Stimulated activated CD4-positive, alpha-beta T cell treated with anti-CD3 and anti-CD28 coated beads, Interleukin-2, amount 100 ng/mL, for 48 hours (primary cell): ENCODE measurements at places on chromosomes 12 and 14.
A peak's percentile ranks its signal among the peaks of the same experiment; 100 is the strongest.

- no peak for DNase-seq
These were observed 25.2 kb downstream of the RASSF3 start for GRCh38 chr12:64635356-64635998.

- DNase-seq = no peak
These were observed 776 bp downstream of the RDH5 start for GRCh38 chr12:55720894-55721444.

DNA sequence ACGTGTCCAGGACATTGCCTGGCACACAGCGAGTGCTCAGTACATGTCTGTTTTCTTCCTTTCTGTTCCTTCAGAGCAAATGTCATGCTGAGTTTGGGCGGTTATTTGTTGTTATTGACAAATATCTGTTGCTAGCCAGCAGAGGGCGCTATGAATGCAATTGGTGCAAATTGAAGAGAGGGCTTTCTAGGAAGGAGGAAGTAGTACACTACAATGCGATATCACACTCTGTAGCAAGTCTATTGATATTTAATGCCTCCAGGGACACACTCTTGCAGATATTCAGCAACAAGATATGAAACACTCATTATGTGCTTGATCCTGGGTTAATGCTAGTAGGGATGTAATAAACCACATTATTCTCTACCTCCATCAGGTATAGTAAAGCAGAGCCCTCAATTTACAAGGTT lies 267.3 kb upstream of the SRRM4 start:
- DNase-seq = peak; percentile 0

GRCh38 chr14:23751616-23752015 lies 115.5 kb downstream of the DHRS2 start:
- DNase-seq = no peak

DNA sequence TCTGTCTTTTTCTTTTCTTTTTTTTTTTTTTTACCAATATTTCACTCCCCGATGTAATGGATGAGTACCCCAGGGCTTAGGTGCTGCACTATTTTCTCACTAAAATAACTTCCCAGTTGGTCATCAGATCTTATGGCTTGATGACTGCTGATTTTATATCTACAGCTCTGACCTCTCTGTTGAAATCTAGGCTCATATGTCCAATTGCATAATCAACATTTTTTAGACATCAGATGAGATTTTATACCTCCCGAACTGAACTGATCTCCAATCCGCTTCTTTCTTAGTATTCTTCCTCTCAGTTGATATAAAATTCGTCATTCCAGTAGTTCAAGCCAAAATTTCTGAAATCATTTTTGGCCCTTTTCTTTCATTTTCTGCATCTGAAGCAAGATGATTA lies 1236.5 kb downstream of the SLC16A7 start:
- no peak for DNase-seq

DNA sequence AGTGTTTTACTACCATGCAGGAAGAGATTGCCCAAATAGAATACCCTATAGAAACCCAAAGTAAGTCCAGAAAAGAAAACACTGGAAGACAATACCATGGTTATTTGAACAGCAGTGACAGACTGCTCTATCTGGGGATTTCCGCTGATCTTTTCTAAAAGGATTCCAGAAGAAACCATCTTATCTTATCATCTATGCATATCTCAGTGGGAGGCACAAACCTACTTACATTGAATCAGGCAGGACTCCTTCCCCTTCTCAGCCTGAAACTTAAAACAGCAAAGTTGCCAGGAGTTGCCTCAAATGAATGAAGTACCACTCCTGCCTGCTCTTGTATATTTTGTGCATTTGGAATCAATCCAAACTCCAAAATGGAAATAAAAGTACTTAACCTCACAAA lies 56.7 kb upstream of the NR2C1 start:
- DNase-seq = no peak

- no peak for DNase-seq
These were observed 404.4 kb upstream of the CCDC196 start for GRCh38 chr14:66081594-66082376.

- no peak for DNase-seq
These were observed 1.0 kb downstream of the CD9 start for GRCh38 chr12:6201213-6201608.

DNA sequence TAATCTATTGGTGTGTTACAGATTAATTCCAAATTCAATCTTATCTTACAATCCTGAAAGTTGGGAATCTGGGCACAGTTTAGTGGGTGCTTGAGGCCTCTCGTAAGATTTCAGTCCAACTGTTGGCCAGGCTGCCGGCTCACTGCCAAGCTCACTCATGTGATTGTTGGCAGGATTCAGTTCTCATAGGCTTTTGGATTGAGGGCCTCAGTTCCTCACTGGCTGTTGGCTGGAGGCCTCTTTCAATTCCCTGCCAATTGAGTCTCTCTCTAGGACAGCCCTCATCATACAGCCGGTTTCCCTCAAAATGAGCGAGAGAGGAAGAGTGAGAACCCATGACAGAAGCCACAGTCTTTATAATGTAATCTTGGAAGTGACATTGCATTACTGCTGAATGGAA lies 123.5 kb upstream of the FBXO33 start:
- no peak for DNase-seq

DNA sequence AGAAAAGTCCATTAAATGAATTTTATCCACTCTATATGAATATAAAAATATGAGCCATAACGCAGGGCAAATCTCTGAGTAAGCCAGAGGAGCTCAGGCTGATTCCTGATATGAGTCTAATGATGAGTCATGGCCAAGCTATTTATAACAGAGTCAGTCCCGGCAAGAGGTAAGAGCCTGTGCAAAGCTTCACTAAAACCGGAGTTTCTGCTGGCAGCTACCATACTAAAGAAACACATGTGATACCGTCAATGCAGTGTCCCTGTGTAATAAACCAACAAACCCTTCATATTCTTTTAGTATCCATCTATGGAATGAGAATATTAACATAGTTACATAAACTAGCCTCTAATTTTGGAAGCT lies 319.4 kb downstream of the KCNC2 start:
- DNase-seq = no peak

DNA sequence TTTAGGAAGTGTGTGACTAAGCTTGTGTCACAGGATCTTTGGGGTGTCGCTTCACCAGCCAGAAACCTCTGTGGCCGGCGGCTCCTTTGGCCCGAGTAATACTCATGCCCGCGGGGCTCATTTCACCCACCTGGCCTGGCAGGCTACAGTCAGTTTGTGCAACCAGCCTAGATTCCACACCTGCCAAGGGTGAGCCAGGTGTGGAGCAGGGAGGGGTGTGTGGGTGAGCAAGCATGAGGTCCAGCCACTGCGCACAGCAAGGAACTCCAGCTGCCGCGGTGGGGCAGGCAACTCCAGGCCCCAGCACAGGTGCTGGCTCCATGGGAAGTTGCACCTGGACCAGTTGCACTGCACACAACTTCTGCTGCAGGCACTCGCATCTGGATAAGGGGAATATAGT lies 462.3 kb upstream of the LRFN5 start:
- no peak for DNase-seq

DNA sequence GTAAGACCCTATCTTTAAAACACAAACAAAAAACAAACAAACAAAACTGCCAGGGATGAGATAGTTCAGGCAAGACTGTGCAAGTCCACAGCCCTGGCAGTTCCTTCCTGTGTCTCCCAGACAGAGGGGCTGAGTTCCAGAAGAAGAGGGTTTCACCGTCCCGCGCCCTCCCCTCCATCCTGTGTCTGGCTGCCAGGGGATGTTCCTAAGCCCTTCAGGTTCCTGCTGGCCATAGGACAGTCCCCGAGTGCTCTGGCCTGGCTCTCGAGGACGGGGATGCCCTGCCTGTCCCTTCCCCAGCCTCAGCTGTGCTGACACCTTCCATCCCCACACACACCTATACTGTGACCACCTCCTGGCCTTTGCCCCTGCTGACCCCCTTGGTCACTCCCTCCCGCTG lies 40.6 kb upstream of the EIF5 start:
- DNase-seq = no peak

DNA sequence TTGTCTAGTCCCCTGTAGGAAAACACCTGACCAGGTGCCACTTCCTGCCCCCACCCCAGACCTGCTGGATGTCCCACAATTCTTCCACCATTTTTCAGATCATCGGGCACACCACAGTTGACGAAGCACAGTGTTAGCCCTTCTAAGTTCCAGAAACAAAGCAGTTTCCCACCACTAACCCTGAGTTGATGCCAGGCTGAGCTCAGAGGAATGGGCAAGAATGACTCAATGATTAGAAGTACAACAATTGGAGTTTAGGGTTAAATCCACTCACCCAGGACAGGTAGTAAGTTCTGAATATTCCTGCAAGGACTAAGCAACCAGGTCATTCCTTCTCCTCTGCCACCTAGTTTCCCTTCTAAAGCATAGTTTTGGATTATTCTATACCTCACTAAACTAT lies 979.8 kb downstream of the BCL11B start:
- no peak for DNase-seq

GRCh38 chr14:70052990-70053389 lies 135.8 kb downstream of the SLC8A3 start:
- peak; percentile 2 for DNase-seq

DNA sequence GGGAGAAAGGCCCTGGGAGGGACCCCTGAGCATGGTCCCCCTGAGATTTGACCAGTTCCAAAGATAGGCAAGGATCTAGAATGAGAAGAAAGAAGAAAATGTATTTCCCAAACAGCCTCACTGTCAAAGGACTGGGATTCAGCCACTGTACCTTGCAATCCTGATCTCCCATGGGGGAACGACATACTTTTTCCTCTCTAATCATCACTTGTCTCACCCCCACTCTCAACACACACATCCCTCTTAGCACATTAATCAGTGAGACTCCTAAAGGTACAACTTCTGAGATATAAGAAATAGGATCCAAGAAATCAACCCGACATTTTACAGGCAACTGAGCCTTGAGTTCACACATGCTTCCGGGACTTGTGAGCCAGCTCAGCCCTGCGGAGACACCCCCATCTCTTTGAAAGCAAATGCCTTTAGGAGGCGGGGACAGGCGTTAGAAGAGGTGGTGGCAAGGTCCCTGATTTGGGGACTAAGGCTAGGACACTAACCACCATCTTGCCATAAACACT lies 1.4 kb downstream of the MAP3K9 start:
- peak; percentile 41 for DNase-seq

GRCh38 chr12:10069976-10070375 lies 28.8 kb downstream of the CLEC1A start:
- DNase-seq = no peak

- no peak for DNase-seq
These were observed 72.5 kb downstream of the ACSS3 start for GRCh38 chr12:81150382-81150781.

- DNase-seq = no peak
These were observed 13.6 kb downstream of the FAM222A start for GRCh38 chr12:109727039-109727723.

- DNase-seq = no peak
These were observed 18.3 kb downstream of the POP5 start for GRCh38 chr12:120562906-120563305.

- no peak for DNase-seq
These were observed 401.4 kb downstream of the PCNX1 start for GRCh38 chr14:71308671-71309070.

DNA sequence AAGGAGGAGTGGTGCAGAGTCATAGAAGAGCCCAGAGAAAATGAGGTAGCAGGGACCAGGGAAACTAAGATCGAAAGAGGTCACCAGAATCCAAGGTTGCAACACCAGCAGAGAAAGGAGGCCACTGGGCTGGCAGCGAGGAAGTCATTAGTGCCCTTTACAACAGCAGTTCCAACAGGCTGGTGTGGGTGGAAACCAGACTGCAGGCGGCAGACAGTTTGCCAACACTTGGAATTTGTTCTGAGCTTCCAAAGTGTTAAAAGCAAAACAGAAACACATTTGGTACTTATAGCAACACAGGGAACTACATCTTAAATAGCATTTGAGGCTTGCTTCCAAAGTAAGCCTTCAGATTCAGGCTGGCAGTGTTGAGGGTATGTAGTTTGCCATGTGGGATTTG lies 95.2 kb upstream of the PWP1 start:
- DNase-seq = no peak

- no peak for DNase-seq
These were observed 197.1 kb downstream of the RGS6 start for GRCh38 chr14:72129291-72129690.

GRCh38 chr12:2341871-2342270 lies 289.1 kb downstream of the CACNA1C start:
- no peak for DNase-seq

DNA sequence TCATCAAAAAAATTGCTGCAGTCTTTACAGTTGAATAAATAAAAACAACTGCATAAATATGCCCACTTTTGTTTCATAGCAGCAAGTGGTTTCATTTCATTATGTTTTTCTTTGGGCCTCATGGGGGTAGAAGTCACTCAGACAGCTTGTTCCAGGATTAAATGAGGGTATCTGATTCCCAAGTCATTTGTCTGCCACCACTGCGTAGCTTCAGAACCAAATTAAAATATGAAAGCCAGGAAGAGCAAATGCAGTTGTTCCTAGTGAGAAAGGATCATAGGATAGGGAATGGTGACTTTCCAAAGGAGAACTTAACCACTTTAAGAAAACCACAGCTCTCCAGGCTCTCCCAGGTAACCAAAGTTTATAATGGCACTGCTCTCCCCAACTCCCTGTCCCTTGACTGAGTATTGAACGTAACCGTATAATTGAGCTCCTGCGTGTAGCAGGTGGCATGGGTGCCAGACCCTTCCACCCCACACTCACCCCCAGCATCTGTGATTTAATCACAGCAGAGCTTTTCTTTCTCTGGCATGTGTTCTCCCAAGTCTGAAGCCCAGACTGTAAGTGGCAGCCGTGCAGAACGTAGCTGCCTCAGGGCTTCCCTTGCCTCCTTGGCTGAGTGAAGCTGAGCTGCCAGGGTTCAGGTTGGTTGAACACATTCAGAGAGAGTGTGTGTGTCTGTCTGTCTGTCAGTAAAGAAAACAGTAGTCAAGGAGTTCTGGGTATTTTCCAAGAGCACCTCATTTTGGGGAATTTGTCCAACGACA lies 11.3 kb upstream of the KCNH3 start:
- no peak for DNase-seq

DNA sequence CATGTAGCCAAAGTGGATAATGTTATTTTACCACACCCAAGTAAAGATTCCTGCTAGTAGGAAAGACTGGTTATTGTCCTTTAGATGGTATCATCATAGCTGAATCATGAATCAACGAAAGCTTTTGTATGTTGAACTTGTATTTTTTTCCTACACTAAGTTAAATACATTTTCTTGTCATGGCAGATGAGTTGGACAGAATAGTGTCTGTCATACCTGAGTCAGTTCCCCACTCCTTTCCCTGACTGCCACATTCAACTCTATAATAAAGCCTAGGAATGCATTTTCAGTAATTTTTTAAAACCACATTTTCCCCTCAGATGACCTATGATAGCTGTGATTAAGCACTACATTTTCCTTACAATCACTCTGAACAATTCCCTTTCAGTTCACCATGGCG lies 9.3 kb upstream of the PTHLH start:
- DNase-seq = no peak

DNA sequence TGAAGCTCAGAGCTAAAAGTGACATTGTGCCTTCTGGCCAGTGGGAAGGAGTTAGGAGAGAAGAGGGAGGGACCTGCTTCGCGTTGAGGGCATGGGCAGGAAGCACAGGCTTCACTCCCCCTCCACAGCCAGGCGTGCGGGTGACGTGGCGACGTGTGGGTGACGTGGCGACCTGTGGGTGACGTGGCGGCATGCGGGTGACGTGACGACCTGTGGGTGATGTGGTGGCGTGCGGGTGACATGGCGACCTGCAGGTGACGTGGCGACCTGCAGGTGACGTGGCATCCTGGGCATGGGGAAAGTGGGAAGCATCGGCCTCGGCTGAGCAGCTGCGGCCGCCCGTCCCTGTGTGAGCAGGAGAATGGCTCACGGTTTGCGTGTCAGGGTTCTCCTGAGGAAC lies 8.2 kb upstream of the GALNT9 start:
- no peak for DNase-seq
